ENCODE measurements at places on chromosomes 4 and X.
A peak's percentile ranks its signal among the peaks of the same experiment; 100 is the strongest.

DNA sequence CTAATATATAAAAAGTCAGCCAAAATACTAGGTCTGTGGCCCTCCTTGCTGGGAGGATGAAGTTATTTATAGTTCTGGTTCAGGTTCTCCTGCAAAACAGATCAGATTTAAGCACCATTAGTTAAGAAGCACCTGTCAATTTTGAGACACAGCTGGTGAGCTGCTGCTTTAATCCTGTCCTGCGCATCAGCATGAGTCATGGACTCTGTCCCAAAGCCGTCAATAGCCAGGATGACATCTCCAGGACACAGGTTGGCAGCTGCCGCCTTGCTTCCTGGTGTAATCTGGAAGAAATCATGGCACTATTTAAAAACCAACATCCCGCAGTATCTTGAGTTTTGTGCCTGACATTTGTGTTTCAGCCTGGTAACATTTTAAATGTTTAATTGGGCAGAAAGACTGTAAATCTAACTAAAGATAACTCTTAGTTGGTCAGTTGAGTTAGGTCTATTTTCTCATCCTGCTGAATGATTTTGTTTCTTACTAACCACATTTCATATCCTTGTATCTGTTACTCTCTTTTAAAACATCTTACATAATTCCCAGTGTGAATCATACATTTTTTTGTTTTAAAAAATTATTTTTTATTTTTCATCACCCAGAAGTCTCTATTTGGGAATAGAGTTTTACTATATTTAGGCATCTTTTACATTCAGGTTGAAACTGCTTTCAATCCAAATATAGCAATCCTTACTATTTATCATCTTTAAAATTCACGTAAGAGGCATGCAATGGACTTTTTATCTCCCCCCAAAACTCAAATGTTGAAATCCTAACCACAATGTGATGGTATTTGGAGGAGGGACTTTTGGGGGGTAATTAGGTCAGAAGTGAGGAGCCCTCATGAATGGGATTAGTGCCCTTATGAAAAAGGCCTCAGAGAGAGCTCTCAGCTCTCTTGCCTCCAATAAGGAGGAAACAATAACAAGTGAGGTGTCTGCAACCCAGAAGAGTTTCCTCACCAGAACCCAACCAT, 10.1 kb downstream of the PDLIM3 start:
- no peak for DNase-seq

GRCh38 chr4:158446106-158446505, 75.6 kb upstream of the RXFP1 start:
- DNase-seq: no peak

GRCh38 chr4:55770662-55771061, 48.9 kb upstream of the EXOC1L start:
- DNase-seq: no peak

GRCh38 chr4:14824189-14824588, 178.1 kb upstream of the CPEB2 start:
- no peak for DNase-seq

- peak; percentile 76 for DNase-seq
Observed at GRCh38 chrX:115560978-115561604, at the start of gene PLS3. TSS of gene PLS3 (plus strand) at chrX:115561174. CDS start at chrX:115610251, 49,077 bp downstream.

DNA sequence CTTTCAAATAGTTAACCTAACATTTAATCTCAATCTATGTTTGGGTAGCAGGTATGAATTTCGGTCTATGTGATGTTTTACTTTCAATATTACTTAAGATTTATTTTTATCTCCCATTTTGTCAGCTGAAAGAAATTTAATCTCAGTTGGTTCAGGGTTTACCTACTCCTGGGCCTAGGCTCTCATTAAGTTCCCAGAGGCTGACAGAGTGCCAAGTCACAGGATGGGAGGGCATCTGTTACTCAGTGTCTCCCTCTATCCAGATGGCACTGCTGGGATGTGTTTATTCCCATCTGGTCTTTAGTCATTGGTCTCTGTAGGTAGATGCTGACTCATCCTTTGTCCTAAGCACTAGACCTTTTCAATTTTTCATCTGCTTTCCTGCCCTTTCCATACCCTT, 129.4 kb upstream of the ARSJ start:
- DNase-seq: no peak

DNA sequence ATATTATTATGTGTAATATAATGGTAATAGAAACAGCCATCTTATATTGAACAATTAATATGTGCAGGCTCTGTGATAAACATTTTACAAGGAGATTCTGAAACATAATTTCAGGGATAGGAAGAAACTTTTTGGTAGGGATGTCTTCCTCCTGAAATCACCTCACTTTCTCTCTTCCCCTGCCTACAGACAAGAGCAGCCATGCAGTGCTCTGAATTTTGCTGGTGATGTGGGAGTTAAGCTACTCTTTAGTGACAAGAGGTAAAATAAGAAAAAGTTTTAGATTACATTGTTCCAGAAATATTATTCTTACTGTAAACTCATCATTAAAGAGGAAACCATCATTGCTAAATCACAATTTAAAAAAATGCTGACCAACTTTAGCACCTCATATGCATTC, 36.1 kb downstream of the LARP7 start:
- no peak for DNase-seq

- peak; percentile 40 for DNase-seq
Observed at GRCh38 chr4:37066159-37066558, 178.4 kb upstream of the NWD2 start.

DNA sequence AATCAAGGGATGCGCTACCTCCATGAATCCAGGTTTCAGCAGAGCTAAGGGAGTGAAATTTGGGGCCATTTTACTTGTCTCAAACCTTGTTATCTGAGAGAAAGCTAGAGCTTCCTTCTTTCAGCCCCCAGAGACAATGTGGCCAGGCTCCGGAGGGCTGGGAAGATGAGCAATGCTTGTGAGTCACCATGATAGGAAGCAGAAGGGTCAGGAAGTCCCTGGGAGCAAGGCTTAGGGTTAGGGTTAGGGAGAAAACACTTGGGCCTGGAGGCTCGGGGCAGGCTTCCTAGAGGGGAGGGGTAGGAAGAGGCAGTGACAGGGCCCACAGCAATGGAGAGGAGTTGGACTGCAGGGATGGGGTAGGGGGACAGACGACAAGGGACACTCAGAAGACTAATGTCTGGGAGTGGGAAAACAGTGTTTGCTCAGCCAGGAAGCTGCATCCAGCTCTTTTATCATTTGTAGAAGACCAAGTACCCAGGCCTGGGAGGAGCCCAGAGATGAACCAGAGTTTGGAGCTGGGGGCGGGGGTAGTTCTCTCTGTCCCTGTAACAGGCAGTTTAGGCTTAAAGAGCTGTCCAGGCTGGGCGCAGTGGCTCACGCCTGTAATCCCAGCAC, 16.4 kb upstream of the PORCN start:
- DNase-seq: peak; percentile 35

GRCh38 chrX:74351760-74352159, 47.8 kb downstream of the ZCCHC13 start:
- DNase-seq: peak; percentile 89

GRCh38 chrX:88903989-88904718, 157.1 kb downstream of the CPXCR1 start:
- no peak for DNase-seq

GRCh38 chr4:40577588-40578253, 51.9 kb downstream of the RBM47 start:
- no peak for DNase-seq

- no peak for DNase-seq
Observed at GRCh38 chr4:128980816-128981326, 112.5 kb downstream of the SCLT1 start.

- DNase-seq: no peak
Observed at GRCh38 chrX:136823175-136823574, 42.4 kb upstream of the ARHGEF6 start.

DNA sequence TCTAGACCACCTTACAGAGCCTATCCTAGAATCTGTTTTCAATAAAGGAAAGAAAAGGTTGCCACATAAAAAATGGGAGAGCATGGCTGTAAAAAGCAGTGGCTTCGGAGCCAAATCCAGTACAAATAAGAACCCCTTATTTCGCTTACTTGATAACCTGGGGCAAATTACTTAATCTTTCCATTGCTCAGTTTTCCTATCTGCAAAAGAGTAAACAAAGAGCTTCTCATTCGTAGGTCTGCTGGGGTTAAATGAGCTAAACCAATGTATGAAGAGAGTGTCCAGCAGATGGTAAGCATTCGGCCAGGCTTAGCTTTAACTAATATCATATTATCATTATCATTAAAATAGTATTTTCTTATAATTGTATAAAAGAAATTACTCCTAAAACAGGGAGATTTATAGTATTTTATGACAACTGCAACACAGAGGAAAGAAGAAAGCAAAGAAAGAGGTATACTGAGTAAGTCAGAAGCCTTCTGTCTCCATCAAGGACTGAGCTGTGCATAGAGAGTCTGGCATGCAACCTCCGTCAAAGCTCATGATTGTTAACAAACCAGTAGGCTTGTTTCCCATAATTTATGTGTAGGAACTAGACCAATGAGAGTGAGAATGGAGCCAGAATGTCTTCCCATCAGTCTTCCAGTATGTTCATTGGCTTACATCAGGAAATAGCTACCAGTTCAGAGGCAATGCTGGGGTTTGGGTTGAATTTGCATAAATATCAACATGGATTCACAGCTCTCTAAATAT, 364.9 kb downstream of the UNC5C start:
- DNase-seq: no peak

DNA sequence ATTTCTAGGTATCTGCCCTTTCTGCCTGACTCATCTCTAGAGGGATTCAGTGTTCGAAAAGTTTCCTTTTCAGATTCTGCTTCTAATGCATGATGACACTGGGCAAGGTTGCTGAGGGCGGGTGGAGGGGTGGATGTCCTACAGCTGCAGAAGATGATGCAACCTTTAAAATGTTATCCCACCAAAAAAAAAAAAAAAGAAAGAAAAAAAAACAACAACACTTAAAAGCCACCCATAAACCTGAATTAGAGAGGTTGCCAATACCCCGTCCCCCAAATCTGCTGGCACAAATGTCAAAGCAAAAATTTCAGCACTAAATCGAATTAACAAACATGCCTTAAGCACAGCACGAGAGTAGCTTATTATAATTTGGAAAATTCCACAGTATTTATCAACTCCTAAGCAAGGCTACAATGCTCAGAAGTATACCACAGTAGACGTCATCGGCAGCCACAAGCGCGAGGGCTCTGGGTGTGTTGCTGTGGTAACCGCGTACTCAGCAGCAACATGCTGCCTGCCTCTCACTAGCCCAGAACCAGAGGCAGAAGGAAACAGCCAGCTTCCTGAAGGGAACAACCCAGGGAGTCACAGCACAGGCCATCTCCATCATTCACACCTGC, 167.5 kb upstream of the MAP3K15 start:
- peak; percentile 35 for DNase-seq

GRCh38 chr4:154928640-154929257, 147.7 kb downstream of the RBM46 start:
- peak; percentile 65 for DNase-seq

DNA sequence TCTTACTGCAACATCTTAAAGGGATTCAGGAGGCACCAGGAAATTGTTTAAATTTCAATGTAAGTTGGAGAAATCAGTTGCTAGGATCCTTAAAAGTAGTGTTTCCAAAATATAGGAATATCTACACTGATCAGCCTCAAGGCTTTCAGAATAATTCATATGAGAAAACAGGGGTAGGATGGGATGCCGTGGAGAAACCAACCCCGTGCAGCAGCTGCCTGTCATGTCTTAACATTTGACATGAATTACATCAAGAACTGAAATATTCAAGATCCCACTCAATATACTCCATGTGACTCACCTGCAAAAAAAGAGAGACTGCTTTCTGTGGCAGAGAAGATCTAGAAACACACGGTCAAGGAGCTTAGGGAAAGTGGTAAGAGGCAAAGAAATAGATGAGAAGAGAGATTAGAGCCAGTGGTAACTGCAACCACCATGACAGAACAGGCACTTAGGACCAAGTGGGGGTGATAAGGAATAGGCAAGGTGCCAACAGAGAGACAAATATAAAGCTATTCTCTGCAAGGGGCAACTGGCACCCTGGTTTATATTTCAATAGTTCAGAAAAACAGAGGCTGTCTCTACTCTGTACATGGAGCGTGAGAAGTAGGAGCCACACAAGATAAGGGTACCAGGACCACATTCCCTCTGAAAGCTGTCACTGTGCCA, 64.0 kb downstream of the SLC39A8 start:
- peak; percentile 6 for DNase-seq

DNA sequence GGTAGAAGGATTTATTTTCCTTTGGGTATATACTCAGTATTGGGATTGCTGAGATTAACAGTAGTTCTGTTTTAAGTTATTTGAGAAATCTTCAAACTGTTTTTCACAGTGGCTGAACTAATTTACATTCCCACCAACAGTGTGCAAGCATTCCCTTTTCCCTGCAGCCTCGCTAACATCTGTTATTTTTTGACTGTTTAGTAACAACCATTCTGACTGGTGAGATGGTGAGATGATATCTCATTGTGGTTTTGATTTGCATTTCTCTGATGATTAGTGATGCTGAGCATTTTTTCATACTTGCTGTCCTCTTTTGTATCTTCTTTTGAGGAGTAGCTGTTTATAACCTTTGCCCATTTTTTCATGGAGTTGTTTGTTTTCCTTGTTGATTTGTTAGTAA, 457.8 kb downstream of the TRAM1L1 start:
- DNase-seq: no peak

DNA sequence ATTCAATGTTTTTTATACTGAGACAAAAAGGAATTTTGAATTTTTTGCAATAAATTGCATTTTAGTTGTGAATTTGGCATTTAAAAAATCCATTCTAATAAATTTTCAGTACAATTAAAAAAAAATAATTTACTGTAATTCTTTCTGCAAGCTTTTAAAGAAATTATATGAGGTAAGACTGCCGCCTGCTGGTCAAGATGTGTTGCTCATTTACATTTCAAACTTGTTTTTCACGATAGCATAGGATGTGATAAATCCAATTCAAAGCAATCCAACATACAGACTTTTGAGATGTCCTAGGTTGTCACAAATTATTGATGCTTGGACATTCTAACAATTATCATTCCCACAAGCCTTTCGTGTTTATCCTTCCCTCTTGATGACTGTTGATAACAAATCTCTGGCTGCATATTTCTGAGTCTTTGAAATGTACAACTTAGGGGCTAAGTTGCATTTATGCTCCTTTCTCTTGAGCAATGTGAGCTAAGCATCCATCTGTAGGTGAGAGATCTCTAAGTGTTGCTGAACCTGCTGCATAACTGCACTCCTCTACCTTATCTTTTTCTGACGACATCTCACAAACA, 21.7 kb upstream of the MFAP3L start:
- peak; percentile 86 for DNase-seq

DNA sequence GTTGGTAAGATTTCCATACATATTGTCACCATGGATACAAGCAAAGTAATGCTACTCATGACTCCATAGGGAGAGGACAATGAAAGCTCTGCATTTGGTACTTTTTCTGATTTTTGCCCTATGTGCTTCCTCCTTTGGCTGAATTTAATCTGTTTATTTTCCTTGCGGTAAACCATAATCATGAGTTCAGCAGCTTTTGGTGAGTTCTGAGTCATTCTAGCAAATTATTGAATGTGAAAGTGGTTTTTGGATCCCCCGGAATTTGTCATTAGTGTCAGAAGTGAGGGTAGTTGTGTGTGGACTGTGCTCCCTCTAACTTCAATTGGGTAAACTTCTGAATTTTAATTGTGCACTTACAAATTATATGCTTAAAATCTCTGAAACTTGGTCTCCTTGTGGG, 170.3 kb downstream of the MOSPD2 start:
- DNase-seq: peak; percentile 3

GRCh38 chr4:102430461-102430910, 70.7 kb upstream of the NFKB1 start:
- peak; percentile 60 for DNase-seq

- peak; percentile 45 for DNase-seq
Observed at GRCh38 chr4:176377780-176378179, 58.0 kb downstream of the SPCS3 start.

- no peak for DNase-seq
Observed at GRCh38 chrX:108541286-108541685, 101.6 kb downstream of the COL4A5 start.
